ENCODE measurements at places on chromosomes 13 and 19.
A peak's percentile ranks its signal among the peaks of the same experiment; 100 is the strongest.

DNA sequence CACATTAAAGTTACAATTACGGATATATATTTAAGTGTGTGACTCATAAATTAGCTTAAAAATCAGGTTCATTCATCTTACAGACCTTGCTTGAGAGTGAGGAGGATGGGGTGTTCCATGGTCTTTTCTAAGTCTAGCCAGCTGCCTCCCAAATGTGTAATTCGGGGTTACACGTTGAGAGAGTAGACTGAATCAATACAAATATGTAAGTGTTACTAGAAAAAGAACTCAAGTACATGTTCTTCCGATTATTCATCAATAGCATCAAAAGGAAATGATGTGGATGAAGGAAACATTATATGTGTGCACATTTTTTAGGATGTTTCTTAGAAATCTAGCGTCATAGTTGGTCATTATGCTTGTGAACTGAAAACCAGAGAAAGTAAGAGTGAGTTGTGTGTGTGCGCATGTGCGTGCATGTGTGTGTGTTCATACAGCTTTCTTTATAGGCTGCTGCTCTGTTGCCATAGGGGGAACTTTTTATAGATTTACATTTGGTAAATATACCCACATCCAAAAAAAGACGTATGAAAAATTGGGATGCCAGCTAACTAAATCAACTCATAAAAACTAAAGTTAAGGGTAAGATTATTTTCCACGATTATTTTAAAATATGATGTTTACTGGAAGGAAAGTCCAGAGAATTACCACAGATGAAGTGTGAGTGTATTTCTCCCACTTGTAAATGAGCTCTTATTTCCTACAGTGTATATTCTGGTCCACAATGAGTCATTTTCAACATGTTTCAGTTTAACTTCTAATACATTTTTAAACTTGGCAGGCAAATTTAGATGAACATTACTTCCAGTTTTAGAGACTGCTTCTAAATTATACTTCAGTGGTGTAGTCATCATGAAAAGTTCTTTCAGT lies 82.4 kb downstream of the PIBF1 start:
- no peak for DNase-seq

- DNase-seq, result no peak
Measured at GRCh38 chr19:18289471-18290301, 8.3 kb upstream of the JUND start.

GRCh38 chr13:25945596-25945995 lies 106.2 kb downstream of the SHISA2 start:
- DNase-seq, result no peak

DNA sequence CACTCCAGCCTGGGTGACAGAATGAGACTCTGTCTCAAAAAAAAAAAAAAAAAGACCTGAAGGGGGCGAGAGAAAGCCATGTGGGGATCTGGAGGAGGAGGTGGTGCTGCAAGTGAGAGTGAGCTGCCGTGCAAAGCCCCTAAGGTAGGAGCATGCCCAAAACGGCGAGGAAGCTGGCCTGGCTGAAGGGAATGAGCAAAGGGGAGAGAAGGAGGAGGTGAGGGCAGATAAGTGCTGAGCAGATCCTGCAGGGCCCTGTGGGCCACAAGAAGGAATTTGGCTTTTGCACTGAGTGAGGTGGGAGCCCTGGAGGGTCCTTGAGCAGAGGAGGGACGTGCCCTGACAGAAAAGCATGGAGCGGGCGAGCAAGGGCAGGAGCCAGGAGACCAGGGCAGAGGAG lies 19.4 kb upstream of the ADGRE5 start:
- DNase-seq, result peak; percentile 68

DNA sequence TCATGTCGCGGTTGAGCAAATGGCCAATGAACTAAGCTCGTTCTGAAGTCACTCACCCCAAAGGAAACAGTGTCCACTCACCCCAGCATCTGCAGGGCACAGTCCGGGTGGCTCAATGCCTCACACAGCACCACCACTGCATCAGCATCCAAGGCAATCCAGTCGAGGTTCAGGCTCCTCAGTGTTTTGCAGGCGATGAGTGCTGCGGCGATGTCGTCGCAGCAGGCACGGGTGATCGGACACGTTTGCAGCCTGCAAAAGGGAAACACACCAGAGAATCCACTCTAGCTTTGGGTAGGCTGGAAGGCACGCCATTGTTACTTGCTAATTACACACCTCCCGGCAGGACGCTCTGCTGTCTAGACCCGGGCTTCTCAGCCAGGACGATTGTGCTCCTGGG lies 26.5 kb downstream of the NLRP9 start:
- no peak for DNase-seq

- peak; percentile 58 for DNase-seq
Measured at GRCh38 chr13:33090755-33091414, 74.7 kb downstream of the KL start.

GRCh38 chr19:45195764-45196163 lies 17.2 kb downstream of the BLOC1S3 start:
- peak; percentile 24 for DNase-seq

DNA sequence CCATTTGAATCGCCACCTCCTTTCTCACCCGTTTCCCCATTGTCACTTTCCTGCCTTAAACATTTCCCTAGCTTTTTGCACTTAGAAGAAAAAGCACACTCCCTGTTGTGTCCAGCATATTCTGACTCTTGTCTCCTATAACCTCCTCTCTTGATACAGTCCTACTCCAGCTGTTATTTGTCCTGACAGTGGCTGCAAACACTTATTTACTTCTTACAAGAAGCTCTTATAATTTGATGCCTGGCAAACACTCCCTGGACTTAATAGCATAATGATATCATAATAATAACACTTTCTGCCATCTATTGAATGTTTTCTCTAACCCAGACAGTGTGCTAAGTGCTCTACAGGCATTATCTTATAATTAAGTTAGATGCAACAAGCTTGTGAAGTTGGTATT lies 76.6 kb downstream of the DGKH start:
- no peak for DNase-seq

GRCh38 chr19:39434123-39435076 lies 1.3 kb downstream of the RPS16 start:
- no peak for DNase-seq

DNA sequence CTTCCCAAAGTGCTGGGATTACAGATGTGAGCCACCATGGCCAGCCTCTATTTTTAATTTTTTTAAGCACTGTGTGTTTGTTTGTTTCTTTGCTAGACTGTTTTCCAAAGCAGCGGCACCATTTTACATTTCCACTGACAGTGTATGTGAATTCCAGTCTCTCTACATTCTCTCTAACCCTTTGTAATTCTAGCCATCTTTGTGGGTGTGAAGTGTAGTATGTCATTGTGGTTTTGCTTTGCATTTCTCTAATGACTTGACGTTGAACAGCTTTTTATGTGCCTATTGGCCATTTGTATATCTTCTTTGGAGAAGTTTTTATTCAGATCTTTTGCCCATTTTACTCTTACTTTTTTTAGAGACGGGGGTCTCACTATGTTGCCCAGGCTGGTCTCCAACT lies 11.6 kb downstream of the PNPLA6 start:
- no peak for DNase-seq

- peak; percentile 32 for DNase-seq
Measured at GRCh38 chr19:18677156-18677555, 6.3 kb upstream of the CRTC1 start.

DNA sequence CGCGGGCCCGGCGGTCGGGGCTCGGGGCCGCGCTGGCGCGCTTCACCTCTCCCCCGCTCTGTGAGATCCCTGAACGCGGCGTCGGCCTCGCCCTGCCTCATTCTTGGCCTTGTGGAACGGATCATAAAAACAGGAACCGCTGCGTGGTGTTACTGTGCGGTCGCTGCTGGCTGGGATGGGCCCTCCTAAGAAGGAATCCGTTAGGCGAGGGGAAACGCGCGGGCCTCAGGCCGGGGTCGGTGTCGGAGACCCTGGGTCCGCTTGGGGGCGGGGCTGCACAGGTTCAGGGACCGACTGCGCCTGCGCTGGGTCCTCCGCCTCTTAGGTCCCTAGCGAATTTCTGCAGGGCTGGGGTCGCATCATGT lies 381 bp downstream of the CKAP2 start:
- peak; percentile 96 for DNase-seq

- DNase-seq, result no peak
Measured at GRCh38 chr13:45595965-45596364, 19.6 kb downstream of the ERICH6B start.

- no peak for DNase-seq
Measured at GRCh38 chr19:482186-483041, 13.9 kb upstream of the MADCAM1 start.

DNA sequence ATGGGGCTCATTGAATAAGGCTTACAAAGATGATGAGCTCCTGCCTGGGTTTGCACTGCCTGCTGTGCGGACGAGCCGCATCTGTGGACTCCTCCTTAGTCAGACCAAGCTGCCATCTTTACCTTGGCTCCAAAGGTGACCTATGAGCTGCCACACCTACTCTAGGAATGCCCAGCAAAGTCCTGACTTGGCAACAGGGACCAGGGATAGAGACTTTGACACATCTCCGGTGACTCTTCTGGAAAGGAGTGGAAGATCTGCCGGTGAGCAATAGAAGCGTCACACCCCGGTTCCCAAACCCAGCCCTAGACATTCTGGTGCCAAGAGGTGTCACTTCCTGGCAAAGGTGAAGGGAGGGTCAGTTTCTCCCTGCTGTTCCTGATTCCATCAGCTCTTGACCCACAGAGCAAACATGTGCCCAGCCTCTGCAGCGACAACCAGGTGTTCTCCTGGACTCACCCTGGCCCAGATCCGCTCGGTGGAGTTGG lies 50.2 kb upstream of the GTF3A start:
- no peak for DNase-seq

- DNase-seq, result no peak
Measured at GRCh38 chr13:110187641-110188161, 119.3 kb downstream of the COL4A1 start.

DNA sequence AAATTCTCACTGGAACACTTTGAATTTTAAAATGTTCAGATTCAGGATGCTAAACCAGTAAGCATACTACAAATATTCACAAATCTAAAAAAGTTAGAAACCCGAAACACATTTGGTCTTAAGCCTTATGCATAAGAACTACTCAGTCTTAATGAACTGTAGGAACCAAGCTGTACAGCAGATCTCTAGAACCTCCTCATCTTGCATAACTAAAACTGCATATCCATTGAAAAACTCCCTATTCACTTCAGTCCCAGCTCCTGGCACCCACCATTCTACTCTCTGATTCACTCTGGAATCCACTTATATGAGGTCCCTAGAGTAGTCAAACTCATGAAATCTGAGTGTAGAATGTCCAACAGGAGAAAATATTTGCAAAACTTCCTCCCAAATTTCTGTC lies 65.6 kb upstream of the CEACAM8 start:
- DNase-seq, result no peak

All from NCI-H82 (cell line).